ENCODE measurements at places on chromosomes 5 and 9. TPM values are rescaled to one million over a fixed set of nuclear protein-coding genes. Genes with fewer than 3 reads are reported as not detected.

The TMOD1 gene
- total RNA-seq = not detected

The DROSHA gene
- 28.2 TPM for total RNA-seq

The GABRA6 gene
- total RNA-seq = not detected

The TRPM3 gene
- total RNA-seq = not detected

The PCDHA12 gene
- total RNA-seq = not detected

The EFNA5 gene
- 8.2 TPM for total RNA-seq

The HINT1 gene
- 328 TPM for total RNA-seq

The EPB41L4B gene
- 17.4 TPM for total RNA-seq

The CORO2A gene
- 19.0 TPM for total RNA-seq

The LCN15 gene
- not detected for total RNA-seq

The ZNF658 gene
- total RNA-seq = 3.1 TPM

The ZNF454 gene
- total RNA-seq = 1.1 TPM

Data from airway epithelial cell (primary cell).